NB4 (cell line): ENCODE measurements at places on chromosomes 16 and 17.

- no peak for DNase-seq
Measured at GRCh38 chr16:72956124-72957064, 91.5 kb downstream of the ZFHX3 start.

DNA sequence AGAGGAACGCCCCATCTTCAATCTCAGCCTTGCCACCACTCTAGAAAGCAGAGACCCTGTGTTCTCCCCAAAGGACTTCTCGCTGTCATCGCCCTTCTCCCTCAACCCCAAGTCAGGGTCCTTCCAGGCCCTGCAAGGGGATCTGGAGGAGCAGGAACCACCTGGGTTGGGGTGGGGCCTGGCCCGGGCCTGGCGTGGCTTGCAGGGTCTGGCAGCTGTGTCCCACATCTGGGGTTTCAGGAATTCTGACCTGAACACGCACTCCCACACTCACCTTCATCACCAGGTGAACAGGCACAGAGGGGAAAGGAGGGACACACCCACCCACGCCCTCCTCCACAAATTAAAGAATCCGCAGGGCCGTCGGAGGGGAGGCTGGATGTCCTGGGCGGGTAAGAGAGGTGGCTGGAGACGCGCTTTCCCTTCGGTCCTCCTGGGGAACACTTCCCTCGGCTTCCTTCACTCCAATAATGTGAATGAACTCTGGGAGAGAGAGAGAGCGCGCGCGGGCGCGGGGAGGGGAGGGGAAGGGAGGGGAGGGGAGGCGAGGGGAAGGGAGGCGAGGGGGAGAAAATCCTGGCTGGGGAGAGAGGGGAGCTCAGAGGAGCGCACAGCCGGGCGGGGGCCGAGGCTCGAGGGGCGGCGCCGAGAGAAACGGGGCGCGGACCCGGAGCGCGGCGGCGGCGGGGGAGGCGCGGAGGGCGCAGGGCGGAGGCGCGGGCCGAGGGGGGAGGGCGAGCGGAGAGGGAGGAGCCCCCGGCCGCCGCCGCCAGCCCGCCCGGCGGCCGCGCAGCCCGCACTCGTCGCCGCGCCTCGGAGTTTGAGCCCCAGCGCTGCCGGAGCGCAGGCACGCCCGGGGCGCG, at the start of gene CACNG4:
Gene CACNG4, plus strand, starts transcription at position 799 of the 863 bp plus-strand sequence. CDS start 205 bp downstream, outside the sequence.
- no peak for DNase-seq

DNA sequence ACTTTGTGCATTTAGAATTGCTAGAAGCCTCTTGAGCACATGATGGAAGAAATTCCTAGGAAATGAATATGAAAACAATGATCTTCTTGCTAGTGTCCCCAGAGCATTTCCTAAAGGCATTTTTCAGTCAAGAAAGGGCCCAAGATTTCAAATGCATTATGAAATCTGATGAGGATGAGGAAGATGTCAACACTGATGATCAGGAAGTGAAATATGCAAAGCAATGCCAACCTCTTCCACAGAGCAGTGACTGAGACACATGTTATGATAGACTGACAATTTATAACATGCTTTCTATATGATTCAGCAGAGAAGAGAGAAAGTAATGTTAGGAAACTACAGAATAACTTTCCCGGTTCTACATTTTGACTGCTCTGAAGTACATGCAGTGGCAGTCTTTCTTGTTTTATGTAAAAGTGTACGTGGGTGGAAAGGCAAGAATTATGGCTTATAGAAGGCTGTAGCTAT, 859.1 kb upstream of the GOT2 start:
- no peak for DNase-seq

DNA sequence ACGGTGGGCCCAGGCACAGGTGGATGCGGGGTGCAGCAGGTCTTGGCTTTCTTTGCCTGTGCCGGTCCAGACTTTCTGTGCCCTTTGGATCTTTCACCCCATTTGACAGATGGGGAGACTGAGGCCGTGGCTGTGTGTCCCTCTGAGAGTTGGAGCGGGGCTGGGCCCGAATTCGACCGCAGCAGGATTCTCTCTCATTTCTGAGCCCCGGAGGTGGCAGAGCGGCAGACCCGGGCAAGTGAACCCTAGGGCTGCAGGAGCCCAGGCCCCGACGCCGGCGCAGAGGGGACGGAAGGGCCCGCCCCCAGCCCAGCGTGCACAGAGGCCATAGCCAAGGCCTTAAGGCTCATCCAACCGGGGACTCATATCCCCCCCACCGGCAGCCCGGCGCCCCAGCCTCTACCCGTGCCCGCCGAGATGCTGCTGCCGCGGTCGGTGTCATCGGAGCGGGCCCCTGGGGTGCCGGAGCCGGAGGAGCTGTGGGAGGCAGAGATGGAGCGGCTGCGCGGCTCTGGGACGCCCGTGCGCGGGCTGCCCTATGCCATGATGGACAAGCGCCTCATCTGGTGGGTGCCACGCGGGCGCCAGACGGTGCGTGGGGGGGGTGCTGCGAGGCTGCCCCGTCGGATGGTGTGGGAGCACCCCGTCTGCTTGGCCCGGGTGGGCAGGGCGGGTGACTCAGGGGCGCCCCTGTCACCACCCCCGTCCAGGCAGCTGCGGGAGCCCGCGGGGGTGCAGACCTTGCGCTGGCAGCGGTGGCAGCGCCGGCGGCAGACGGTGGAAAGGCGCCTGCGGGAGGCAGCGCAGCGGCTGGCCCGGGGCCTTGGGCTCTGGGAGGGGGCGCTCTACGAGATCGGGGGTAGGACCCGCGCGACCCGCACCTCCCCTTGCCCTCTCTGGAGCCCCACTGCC, 857 bp downstream of the TMC8 start:
- DNase-seq: no peak

DNA sequence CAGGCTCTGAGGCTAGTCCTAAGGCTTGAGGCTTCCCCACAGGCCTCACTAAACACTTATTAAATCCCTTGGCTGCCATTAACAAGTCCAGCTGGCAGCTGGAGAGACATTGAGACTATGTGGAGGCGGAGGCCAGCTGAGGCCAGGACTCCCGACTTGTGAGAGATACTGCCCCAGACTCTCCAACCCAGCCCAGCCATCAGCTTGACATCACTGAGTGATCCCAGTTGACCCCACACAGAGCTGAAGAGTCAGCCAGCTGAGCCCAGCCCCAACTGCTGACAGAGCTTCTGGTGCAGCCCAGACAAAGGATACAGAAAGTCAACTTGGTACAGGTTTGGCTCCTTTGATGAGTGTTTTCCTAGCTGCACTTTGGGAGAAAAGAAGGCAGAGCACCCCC, 343.1 kb downstream of the C16orf95 start:
- DNase-seq: no peak

DNA sequence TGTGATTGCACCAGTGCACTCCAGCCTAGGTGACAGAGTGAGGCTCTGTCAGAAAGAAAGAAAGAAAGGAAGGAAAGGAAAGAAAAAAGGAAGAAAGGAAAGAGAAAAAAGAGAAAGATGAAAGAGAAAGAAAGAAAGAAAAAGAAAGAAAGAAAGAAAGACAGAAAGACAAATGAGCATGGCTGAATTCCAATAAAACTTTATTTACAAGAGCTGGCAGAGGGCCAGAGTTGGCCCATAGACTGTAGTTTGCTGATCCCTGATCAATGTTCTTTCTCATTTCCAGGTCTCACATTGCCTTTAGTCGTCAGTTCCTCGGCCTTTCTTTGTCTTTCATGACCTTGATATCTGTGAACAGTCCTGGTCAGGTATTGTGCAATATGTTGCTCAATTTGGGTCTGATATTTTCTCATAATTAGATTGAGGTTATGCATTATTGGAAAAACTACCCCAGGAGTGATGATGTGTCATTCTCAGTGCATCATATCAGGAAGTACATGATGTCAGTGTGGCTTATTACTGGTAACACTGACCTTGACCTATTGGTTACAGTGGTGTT, 68.5 kb upstream of the MED9 start:
- DNase-seq: peak; percentile 88

DNA sequence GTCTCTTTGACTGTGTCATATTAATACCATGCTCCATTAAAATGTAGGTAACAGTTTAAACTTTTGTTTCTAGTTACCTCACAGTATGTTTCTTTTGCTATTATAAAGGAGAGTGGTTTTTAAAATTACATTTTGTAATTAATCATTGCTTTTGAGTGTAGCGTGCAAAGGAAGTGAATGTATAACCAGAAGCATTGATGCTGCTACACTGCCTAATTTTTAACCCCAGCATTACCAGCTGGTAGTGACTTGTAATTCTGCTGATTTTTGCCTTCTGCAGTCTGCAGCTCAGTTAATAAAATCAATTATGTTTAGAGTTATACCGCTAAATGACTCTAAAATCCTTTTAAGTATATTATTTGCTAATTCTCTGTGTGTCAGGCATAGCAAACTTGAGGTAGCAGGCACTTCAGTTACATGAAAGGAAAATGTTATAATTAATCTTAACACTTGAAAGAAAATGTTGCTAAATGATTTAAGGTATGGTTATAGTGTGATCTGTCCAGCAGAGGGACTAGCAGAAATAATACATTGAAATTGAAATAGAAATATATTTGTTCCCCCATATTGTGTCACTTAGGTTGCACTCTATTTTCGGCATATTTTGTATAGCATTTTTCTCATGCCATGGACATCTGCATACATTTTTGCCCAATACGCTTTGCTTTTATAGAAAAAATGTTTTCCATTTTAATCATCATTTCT, 388.5 kb downstream of the CNTNAP4 start:
- DNase-seq: no peak
